ENCODE measurements at places on chromosomes 16 and 17.

DNA sequence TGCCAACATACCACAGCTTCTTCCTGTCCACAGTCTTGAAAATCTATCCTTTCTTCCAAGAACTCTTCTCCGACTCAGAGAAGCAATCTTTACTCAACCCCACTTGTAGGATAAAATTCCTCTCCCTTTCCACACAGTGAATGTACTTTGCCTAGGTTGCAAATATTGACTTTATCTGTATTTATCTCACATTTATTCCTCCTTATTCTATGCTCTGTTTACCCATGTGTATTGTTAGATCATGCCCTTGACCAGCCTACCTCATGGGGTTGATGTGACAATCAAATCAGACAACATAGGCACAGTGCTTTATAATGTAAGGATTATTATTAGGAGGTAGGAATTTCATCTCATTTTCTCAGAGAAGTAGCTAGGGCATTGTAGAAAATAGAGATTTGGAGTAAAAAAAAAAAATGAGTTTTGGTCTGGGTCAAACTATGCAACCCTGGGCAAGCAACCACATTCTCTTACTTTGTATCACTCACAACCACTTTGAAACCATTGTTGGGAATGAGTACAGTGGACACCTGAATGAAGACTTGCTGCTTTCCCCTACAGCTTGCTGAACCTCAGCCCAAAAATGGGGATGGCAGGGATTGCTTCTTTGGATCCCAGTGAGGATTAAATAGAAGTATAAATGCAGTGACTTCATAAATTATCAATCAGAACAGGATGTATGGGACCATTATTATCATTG, 9.1 kb upstream of the SLC35B1 start:
- DNase-seq: no peak

DNA sequence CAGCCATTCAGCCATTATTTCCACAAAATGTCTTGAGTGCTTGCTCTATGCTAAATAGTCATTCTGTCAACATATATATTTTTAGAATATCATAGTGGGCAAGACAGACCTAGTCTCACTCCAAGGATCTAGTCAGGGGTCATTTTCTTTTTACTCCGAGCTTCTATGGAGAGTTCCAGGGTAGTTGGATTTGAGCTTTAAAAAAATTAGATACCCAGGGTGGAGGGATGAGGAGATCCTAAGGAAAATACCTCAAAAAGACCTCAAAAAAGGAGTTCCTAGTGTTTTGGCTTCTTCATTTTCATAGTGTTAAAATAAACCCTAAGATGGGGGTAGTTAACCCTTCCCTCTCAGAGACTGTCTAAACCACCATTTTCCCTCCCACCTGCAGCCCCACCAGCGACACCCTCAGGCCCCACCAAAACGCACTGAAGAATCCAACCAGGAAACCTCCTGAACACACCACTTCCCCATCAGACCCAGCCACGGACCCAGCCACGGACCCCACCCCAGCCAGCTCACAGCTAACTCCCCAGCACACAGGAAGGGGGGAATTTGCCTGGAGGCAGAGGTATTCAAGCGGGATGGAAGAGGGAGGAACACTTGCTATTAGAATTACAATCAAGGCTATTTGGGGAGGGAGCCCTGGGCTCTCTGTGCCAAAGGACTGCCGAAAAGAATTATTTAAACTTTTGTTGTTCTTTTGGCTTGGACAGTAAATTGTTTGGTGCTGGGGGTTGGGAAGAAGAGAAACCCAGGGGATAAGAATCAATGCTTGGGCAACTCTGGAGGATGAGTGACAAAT, 2.2 kb downstream of the ETV4 start:
- no peak for DNase-seq

DNA sequence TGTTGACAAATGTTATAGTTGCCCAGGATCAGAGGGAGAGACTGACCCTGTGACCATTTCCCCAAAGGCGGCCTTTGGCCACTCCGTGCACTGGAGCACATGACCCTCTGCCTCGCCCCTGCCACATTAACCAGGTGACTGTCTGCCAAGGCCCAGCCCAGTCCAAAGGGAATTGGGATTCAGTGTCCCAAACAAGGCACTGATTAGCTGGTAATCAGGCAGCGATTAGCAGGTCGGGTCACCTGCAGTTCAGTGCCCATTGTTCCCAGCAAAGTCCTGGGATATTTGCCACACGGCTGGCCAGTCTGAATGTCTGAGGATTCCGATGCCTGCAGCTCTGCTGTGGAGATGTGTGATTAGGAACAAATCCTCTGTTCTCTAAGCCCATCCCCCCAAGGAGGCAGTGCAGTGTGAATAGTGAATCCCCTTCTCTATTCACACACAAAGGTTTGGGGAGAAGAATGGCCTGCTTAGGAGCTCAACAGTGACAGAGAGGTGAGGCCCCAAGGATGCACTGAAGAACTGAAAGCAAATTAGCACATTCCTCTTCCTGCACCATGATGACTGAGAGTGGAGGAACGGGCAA, 123.1 kb upstream of the MAF start:
- no peak for DNase-seq

DNA sequence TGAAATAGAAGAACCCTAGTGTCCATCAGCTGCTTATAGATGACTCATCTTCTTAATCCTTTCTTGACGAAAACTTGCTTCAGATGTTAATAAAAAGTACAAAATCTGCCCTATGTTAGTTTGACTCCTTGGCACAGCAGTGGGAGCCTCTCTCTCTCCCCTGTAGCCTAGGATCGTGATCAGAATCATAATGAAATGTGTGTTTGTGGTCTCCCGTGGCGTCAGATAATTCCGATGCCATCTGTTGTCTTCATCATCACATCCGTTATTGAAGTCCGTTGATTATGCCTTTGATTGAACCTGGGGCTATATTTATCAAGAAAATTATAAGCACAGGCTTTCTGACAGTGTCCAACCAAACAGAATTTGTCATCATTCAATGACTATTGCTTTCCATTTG, 102.5 kb downstream of the BMERB1 start:
- DNase-seq: no peak

DNA sequence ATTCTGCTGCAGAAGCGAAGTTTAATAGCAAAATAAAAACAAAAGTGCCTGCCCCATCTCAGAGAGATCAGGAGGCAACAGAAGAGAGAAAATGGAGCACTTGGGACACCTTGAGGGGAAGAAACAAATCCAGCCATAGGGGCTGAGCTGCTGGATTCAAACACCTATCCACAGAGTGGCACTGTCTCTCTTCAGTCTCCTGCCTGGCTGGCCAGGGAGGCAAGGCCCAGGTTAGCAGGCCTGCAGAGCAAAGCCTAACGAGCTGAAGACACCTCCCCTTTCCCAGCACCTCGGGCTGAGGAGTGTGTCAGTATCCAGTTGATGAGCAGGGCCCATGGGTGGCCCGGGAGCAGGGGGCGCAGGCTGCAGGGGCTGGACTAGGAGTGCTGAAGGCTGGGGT, 8.8 kb upstream of the KRT31 start:
- DNase-seq: no peak

DNA sequence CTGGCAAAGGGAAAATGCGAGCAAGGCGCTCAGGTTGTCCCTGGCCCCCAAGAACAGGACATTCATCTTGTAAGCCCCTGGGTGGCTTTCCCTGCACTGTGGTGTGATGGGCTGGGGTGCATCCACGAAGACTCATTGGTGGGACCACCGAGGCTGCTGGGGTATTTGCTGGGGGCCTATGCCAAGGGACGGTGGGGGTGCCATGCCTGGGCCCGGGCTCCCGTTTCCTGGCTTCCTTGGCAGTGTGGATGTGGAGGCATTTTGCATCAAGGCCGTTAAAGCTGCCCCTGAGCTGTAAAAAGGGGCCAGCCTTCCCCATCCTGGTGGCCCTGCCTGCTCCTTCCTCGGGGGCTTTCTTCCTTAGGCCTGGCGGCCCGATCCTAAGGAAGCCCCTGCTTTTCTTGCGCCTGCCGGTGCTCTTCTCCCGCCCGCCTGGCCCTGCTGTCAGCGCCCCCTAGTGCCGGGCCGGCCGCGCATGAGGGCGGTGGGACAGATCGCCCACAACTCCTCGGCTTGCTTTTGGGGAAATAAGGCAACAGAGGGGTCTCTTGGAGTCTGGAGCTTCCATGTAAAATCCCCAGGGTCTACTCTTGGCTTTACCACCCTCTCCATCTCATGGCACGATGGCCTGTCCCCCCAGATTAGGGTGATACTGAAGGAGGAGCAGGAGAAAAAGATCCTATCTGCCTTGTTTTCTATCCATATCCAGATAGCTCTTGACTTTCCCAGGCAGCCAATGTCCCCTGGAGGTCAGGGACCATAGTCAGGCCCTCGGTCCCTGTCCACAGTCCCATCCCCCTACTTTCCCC, 9.8 kb upstream of the TBX2 start:
- DNase-seq: no peak

Data from lower leg skin (tissue), 4 donors.